ENCODE measurements at places on chromosomes 7 and 10.

- DNase-seq = no peak
Observed at GRCh38 chr7:150373049-150373801, 4.6 kb downstream of the REPIN1 start.

GRCh38 chr7:124752310-124752709 lies 13.3 kb downstream of the GPR37 start:
- no peak for DNase-seq

DNA sequence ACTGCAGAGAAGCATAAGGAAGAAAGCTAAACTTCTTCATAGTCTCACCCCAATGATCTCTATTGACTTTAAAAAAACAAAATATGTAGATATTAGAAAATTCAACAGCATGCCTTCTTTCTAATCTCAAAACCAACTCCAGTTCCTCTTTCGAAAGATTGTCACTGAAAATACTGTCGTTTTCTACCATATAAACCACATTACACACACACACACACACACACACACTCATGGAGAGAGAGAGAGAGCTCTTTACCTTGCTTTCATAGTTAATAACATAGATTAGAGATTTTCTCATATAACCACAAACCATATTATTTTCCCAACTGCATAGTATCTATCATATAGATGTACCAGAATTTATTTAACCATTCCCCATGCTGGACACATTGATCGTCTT lies 296.2 kb upstream of the MGMT start:
- DNase-seq = no peak

- DNase-seq = no peak
Observed at GRCh38 chr7:82224529-82224928, 219.0 kb downstream of the CACNA2D1 start.

DNA sequence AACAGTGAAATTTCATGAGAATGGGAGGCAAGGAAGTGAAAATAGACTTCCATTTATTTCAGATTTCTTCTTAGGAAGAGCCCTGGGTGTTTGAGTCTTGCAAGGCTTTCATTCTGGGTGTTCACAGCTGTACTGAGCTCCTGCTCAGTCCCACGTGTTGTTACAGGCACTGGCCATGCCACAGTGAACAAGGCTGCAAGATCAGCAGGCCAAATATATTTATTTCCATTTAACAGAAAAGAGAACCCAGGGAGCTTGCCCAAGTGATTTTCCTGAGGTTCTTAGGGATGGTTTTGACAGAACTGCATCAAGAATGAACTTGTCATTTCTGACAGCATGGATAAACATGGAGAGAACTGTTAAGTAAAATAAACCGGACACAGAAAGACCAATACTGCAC lies 54.5 kb upstream of the CD36 start:
- DNase-seq = no peak

DNA sequence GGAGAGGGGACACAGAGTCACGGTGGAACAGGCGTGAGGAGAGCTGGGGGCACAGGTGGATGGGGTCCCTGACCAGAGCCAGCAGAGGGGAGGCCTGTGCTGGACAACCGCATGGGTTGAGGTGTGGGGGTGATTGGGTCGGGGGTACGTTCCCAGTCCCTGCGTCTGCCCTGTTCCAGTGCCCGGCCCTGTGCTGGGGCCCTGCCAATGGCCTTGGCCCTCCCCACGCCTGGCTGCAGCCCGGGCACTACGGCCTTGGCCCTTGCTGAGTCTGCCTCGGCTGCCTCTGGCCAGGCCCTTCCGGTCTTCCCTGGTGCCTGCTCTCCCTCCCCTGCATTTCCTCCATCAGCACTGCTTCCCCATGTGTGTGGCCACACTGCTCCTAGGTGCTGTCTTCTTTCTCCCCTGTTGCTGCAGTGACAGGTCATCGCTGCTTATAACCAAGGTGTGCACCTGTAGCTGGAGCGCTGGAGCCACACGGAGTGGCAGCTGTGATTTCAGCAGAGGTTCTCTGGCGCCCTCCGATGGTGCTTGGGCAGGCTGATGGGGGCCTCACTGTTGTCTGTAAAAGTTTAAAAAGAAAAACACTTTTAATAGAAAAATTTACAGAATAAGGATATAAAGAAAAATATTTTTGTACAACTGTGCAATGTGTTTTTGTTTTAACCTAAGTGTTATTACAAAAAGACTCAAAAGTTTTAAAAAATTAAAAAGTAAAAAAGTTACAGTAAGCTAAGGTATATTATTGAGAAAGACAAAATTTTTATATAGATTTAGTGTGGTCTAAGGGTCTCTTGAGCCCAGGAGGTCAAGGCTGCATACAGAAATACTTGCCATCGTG lies 45.2 kb upstream of the BHLHA15 start:
- peak; percentile 15 for DNase-seq

DNA sequence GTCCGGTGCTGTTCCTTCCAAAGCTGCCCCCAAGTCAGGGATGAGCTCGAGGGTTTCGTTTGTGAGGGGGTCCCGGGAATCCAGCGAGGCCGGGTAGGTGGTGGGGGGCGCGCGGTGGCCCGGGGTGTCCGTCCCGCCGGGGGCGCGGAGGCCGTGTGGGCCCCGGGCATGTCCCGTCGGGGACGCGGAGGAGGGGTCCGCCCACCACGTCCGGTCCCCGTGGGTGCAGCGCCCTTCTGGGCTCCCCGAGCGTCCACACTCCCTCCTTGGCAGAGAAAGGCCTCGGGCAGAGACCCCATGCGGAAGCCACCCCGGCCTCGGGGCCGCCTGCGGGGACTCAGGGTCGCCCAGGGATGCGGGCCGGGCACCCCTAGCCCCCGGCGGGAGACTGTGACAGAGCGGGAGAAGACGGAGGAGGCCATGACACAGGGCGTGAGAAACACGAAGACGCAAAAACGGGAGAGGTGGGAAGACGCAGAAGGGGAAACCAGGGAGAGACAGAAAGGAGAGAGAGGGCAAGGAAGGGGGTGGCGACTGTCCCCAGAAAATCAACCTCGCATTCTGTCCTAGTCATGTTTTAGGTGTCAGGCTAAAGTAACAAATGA lies 640 bp upstream of the ZNF425 start:
- peak; percentile 49 for DNase-seq

- no peak for DNase-seq
Observed at GRCh38 chr7:30925117-30925516, 13.5 kb downstream of the AQP1 start.

DNA sequence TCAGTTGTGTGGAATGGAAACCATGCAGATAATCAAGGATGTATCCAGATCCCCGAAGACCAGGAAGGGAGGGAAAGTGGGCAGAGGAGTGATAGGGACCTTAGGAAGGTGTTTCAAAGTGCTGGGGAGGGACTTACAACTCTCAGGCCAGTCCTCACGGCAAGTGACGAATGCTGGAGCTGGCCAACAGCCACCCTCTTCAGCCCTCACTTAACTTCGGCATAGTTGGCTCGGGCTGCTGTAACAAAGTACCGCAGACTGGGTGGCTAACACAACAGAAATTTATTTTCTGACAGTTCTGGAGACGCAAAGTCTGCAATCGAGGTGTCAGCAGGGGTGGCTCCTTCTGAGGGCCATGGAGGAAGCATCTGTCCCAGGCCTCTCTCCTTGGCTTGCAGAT lies 265.9 kb upstream of the YAE1 start:
- DNase-seq = no peak

DNA sequence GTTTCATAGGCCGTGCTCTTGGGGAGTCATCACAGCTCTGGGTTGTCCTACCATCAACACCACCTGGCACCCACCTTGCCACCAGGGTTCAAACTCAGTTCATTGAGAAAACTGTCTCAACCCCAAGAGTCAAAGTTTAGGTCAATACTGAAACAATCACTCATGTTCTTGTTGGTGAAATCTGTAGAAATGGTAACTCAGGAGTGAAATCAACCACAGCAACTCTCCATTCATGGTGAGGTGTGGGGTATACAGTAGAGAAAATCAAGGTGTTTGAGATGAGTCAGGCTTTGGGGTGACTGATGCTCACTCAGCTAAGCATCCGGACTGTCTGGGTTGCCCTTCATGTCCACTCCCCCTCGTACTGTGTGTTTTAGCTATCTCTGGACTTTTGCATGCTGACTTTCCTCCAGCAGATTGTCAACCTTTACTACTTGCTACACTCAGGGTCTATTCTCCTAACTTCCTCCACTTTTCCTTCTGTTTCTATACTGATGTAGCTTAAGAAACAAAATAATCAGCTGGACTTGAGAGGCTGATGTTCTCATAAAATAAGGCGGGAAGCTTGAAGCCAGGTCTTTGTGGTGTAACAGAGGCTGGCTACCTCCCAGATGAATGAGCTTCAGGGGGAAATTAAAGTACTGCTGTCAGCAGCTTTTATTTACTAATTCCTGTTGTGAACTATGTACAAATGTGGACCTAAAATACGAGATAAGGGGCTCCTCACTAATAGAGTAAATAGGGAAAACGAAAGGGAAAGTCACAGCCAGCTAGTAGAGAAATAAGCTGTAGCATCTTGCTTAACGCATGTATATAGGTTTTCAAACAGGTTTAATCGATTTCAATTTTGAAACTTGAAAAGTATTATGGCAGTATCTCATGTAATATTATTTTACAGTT lies 173.6 kb upstream of the AKR1E2 start:
- DNase-seq = peak; percentile 35

- no peak for DNase-seq
Observed at GRCh38 chr10:20059084-20059835, 243.0 kb downstream of the PLXDC2 start.

DNA sequence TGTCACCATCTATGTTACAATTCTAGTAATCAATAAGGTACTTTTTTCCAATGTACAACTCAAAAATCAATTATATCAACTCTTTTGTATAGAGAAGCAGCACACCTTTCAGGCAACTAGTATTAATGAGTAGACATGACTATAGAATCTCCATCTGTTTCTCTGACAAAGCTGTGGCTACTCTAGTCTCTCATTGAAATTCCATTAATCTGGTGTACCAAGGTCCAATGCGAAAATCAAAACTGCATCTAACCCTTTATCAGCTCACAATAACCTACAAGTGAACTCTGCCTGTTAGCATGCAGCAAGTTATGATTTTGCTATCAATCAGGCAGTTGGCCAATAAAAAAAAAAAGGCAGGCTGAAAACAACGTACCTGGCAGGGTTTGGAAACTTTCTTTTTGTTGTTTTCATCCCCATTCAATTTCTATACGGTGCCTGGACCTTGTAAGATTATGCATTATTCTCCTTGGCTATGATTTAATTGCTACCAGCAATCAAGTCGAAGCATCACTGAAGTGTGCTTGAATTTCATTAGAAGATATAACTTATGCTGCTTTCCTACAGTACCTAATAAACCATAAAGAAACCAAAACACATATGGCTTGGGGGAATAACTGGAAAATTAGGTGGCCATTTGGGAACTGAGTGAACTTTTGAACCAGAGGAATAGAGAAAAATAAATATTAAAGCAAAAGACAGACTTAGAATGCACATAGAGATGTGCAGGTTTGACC lies 23.2 kb downstream of the SKAP2 start:
- DNase-seq = no peak

- no peak for DNase-seq
Observed at GRCh38 chr10:93488956-93489528, 6.9 kb upstream of the MYOF start.

DNA sequence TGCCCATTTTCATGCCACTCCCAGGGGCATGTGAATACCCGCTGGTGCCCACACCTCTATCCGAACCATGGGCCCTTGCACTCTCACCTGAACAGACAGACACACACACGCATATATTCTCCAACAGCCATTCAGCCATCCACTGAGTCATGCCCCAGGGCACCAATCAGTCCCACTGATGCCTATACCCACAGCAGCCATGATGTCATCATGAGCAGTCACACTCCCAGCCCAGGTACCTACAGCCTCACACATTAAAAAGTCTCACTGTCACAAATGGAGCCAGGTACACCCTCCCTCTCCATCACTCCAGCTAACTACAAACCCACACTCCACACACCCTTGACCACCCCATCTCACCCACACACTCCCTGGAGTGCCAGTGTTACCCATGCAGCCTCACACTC lies 12.2 kb downstream of the VSIR start:
- DNase-seq = no peak

- no peak for DNase-seq
Observed at GRCh38 chr10:71770789-71771188, 2.5 kb downstream of the VSIR start.

- no peak for DNase-seq
Observed at GRCh38 chr10:116080553-116080952, 192.5 kb downstream of the GFRA1 start.

DNA sequence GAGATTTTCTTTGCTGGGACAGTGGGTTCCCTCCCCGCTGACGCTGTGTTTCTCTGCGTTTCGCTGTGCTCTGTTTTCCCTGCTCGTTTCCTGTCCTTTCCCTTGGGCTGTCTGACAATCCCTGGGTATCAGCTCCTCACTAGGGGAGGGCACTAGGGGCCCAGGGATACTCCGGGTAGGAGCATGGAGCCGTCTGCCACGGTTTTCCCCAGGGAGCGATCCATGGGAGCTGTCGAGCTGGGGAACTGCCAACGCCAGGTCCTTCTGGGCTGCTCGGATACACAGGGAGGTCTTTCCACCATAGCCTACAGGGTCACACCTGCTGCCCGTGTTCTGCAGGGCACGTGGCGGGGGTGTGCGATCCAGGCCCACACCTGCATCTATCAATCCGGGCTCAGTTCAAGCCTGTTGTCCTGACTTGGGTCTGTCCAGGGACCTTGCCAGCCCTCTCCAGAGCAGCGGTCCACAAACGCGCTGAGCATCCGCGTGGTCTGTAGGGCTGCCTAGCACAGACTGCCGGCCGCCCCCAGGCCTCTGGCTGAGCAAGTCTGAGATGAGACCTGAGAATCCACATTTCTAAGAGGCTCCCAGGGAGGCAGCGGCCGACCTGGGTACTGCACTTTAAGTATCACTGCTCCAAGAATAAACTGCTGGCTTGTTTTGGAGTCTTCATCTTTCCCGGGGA lies 263.1 kb downstream of the ELFN1 start:
- no peak for DNase-seq

GRCh38 chr7:12861070-12861469 lies 173.6 kb downstream of the ARL4A start:
- no peak for DNase-seq

All from activated T-cell treated with anti-CD3 and anti-CD28 coated beads for 24 hours (primary cell).